ENCODE measurements at places on chromosomes 7 and 10.
A peak's percentile ranks its signal among the peaks of the same experiment; 100 is the strongest.

- no peak for DNase-seq
These were observed 21.3 kb downstream of the AVL9 start for GRCh38 chr7:32516551-32517100.

- DNase-seq, result no peak
These were observed 74.5 kb downstream of the INSIG1 start for GRCh38 chr7:155371884-155372781.

GRCh38 chr7:81680120-81680519 lies 89.7 kb downstream of the HGF start:
- DNase-seq, result no peak

DNA sequence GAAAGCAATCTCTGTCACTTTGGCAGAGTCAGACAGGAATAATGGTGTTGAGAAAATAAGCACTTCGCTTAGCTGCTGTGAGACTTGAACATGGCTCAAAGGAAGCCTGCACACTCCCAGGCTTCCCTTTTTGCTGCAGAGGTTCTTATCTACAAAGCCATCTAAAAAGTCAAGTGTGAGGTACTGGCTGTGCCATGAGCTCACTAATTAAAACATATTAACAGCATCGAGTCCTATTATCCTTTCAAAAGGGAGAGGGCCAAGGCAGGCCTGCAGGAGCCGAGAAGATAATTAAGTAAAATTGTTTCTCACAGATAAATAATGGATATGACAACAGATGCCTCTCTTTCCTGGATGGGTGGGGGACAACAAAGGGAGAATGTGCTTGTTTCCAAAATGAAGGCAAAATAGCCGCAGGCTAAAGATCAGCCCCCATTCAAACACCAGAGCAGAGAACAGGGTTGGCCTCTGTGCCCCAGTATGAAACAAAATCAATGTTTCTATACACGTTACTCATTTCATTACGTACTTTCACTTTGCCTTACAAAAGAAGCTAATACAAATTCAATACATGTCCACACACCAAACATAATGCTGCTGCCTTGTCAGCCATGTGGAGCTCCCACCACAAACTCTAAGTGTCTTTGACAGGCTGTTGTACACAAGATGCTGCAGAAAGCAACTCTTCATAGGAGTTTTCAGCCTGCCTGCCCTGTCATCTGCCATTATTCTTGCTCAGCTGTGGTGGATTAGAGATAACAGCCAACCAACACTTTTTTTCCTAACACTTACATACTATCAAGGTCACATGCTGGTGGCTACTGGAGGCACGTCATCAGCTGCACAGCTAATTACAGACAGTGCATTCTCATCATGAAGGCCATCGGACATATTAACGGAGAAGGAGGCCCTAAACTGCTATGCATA lies 55.3 kb downstream of the ELAPOR2 start:
- DNase-seq, result no peak

GRCh38 chr10:50653142-50653541 lies 29.4 kb upstream of the SGMS1 start:
- no peak for DNase-seq

- DNase-seq, result no peak
These were observed 625 bp upstream of the GSTO2 start for GRCh38 chr10:104268405-104268712.

DNA sequence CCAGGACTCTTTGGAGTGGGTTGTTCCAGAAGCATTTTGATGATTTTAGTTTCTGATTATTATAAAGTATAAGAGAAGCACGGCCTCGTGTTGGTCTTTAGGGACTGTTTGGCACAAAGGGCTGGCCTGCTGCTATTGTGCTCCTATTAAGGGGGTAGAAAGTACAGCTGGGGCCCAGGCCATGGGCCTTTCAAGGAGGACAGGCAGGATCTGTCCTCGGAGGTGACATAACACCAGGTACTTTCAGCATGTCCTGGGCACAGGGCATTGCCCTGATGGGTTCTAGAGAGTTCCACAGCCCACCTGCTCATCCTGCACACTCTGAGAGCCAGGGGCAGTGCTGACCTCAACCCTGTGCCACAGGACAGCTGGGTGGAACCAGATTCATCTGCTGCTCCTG lies 24.9 kb downstream of the STRA8 start:
- no peak for DNase-seq

DNA sequence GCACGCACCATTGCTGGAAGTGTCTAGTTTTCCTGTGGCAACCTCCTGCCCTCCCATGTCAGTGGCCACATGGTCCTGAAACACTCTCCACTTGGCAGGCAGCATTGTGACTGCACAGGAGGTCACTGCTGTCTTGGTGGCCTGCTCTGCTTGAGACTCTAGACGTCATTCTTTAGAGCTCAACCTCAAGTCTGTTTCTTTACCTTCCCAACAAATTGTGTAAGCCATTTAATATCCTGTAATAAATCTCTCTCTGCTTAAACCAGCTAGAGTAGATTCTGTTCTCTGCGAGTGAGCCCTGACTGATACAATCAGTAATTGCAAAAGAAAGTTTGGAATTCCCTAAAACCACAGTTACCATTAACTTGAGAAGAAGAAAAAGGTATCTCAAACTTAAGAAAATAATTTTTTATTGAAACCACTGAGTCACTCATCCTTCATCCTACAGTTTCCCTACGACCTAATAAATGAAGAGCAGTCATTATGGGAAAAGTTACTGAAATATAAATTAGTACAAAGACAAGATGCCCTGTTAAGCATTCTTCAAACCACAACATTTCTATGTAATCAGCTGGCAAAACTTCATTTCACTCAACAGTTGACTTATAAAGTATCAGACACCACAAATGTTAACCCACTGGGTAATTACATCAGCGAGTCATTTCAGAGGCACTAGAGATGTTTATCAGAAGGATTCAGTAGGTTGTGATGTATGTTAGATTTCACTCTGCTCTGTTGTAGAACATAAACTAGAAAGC lies 18.0 kb downstream of the SLC25A13 start:
- no peak for DNase-seq

- no peak for DNase-seq
These were observed 19.9 kb upstream of the POLR1F start for GRCh38 chr7:19728716-19729115.

DNA sequence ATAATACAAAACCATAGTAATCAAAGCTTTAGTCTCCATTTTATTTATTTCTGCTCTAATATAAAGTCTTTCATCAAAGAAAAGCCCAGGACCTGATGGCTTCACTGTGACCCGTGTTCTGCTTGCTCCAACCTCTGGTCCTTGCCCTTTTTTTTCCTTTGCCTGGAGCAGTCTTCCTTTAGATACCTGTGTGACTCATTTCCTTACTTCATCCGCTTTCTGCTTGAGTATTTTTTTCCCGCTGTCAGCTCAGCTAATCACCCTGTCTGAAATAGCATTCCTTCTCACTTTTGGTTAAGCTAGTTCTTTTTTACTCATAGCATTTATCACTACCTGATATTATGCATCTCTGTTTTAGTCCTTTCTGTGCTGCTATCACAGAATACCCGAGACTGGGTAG lies 194.8 kb downstream of the ABCA13 start:
- no peak for DNase-seq

DNA sequence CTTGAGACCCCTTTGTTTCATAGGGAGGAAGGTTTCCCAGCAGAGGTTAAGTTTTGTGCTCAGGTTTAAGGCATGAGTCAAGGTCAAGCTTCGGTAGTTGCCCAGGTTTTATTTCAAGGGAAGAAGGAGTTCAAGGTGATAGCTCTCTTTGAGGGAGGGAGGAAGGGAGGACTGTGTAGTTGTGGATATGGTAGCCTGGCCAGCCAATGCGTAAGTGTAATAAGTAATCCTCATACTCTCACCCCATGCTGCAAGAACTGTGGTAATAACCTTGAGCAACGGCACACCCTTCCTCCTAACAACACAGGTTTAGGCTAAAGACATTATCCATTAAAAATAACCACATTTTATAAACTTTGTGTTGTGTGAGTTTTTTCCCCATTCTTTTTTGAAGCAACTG lies 478.9 kb downstream of the KCNMA1 start:
- no peak for DNase-seq

- no peak for DNase-seq
These were observed 16.5 kb upstream of the TRIM8 start for GRCh38 chr10:102627736-102628293.

- no peak for DNase-seq
These were observed 32.3 kb upstream of the BHLHA15 start for GRCh38 chr7:98178762-98179490.

DNA sequence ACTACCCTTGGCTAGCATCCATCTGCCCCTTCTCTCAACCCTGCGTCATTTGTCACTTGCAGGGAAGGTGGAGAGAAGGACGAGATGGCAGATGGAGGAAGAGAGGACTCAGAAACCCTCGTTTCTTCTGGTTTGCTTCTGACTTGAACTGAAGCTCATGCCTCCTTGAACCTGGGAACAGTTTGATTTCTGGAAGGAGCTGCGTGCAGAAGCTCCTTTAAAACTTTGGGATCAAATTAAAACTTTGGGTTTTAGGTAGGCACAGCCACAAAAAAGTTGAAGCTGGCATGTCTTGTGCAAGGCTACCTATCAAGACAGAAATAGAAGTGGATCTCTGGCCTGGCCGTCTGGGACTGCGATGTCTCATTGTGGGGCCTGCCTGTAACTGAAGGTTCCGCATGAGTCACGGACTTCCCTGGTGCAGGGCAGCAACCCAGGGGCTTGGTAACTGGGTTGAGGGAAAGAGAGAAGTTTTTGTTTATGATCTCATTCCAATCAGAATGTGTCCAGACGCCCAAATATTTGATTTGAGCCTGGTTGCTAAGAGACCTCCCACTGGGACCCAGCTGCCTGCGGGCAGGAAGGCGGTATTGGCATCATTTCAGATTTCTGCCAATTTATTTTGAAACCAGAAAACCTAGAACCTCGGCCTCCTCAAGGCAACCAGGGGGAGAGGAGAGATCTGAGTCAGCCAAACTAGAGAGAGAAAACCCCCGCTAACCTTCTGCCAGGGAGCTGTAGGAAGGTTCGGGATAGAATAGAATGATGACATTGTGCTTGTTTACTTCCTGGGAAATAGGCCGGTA lies 15.8 kb upstream of the CAMK1D start:
- DNase-seq, result peak; percentile 28

GRCh38 chr7:150998341-150998740 lies 7.5 kb downstream of the NOS3 start:
- no peak for DNase-seq

DNA sequence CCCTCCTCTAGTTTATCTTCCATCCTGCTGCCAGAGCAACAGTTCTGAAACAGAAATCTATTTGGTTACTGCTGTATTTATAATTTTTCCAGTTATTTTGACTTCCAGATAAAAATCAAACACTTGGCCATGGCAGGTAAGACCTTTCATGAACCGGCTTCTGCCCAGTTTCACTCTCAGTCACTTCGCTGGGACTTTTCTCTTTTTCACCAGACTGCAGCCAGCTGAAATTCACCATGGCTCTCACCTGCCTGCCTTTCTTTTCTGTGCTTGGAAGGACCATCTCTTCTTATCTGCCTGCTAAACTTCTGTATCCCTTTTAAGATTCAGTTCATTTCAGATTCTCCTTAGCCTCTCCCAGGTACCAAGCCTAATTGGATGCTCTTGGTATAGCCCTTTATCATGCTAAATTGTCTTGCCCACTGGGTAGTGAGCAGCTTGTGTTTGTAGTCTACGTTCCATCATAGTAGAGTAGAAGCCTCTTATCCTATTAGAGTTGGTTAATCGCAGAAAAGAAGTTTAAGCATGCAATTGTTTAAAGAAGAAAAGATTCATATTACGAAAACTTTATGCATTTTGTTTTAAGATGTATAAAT lies 71.7 kb downstream of the TAF3 start:
- DNase-seq, result no peak

GRCh38 chr10:88961266-88961665 lies 8.7 kb upstream of the ACTA2 start:
- DNase-seq, result no peak

GRCh38 chr7:151717415-151717814 lies 159.5 kb downstream of the PRKAG2 start:
- DNase-seq, result no peak

DNA sequence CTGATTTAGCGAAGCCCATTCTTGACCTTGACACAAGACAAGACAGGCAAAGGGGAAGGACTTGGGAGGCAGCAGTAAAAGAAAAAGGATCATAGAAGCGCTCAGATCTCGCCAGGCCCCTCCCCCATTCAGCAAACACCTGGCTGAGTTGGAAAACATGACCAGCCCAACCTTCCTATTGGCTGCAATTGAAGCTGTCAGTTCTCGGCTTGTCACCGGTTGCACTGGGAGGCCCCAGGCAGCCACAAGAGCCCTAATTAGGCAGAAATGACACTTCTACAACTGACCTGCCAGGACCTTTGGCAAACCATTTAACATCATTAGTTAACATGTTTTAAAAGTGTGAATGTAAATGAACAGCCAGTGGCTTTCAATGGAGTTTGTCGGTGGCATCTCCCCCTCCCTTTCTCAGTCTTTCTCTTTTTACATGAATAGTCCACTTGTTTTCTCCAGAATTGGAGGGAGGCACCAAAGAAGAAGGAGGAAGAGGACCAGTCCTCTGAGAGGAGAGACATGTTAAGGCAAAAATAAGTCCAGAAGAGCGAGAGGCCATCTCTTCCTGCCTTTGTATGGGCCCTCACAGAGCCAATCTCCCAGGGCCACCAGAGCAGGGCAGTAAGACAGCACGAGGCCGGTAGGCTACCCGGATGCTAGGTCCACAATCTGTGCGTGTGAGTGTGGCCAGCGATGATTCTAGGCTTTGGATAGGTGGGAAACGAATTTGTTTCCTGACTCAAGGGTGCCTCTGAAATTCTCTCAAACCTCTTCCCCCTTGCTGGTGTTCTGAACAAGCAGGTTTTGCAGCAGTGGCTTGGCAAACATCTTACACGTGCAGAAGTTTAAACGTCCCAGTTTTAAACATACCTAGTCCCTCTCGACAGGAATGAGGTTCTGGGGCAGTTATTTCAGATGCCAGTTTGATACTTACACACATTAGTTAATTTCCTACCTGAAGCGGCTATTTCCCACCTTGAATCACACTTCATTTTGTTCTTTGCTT lies 15.0 kb upstream of the ENO4 start:
- DNase-seq, result no peak

DNA sequence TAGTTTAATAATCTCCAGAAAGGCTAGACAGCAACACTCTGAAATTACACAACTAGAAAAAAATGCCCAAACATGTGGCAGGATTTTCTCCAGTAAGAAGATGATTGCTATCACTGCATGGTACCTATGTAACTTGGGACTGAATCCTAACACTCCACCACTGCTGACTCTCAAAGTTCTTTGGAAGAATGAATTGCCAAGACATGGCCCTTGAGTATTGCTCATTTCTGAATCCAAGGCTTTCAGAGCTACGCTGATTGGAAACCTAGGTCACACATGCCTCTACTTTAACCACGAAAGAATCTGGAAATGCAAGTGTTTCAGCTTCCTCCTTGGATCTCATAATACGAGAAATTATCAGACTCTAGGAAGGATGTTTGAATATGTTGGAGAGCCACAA lies 167.5 kb upstream of the CELF2 start:
- no peak for DNase-seq

- DNase-seq, result peak; percentile 78
These were observed 18.3 kb upstream of the HBP1 start for GRCh38 chr7:107150375-107151073.

Data from activated CD8-positive, alpha-beta memory T cell treated with anti-CD3 and anti-CD28 coated beads, Interleukin-2, amount 50 U/mL, for 4 hours (primary cell).